Neural crest cell (in vitro differentiated cells): ENCODE measurements at places on chromosomes 4 and X. TPM values are rescaled to one million over a fixed set of nuclear protein-coding genes. Genes with fewer than 3 reads are reported as not detected.
A peak's percentile ranks its signal among the peaks of the same experiment; 100 is the strongest.

The COL25A1 gene
- total RNA-seq, result 39.3 and 39.6 TPM in 2 replicates

The MAD2L1 gene
- total RNA-seq, result 90.2 and 94.5 TPM in 2 replicates

GRCh38 chrX:69027181-69028005 is 137.9 kb downstream of the PJA1 start:
- no peak for DNase-seq

DNA sequence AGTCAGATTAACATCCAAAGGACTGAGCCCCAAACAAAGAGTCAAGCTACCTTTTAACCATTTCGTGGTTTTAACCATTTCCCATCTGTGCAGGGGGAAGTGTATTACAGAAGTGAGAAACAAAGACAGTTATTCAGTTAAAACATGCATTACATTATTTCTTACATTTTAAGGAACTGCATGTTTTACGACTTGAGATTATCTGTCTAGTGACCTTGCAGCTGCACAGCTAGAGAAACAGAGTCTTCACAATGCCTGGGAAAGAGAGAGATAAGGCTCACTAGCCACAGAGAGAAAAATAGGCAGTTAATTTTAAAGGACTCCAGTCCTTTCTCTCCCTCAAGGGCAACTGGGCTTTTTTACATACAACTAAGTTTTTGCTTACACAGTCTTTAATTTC is 48.7 kb upstream of the KLHL4 start:
- no peak for DNase-seq

GRCh38 chrX:34299451-34299967 is 167.4 kb upstream of the FAM47A start:
- no peak for DNase-seq

DNA sequence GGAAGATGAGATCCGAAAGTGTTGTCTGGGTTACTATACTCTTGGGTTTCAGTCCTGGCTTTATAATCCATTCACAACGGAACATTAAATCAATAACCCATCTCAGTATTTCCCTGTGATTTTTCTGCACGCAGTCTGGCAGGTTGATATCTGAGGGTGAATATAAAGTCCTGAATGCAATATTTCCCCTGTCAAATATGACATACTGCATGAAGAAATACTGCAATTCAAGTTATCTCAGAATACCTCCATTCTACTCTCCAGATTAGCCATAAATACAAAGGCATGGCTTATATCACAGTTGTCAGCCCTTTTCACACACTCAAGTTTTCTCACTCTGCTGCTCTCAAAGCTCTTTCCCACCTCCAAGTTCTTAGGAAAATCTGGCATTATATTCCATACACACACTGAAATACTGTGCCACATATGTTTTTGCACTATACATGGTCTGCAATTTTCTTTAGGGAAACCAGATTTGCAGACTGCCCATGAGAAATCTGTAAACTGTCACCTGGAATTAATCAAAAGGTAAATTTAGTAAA is 64.7 kb downstream of the WDFY3 start:
- DNase-seq, result no peak

GRCh38 chrX:109626637-109627036 is 1.7 kb upstream of the KCNE5 start:
- DNase-seq, result no peak

GRCh38 chr4:17447675-17448298 is 64.1 kb downstream of the QDPR start:
- peak; percentile 58 for DNase-seq

DNA sequence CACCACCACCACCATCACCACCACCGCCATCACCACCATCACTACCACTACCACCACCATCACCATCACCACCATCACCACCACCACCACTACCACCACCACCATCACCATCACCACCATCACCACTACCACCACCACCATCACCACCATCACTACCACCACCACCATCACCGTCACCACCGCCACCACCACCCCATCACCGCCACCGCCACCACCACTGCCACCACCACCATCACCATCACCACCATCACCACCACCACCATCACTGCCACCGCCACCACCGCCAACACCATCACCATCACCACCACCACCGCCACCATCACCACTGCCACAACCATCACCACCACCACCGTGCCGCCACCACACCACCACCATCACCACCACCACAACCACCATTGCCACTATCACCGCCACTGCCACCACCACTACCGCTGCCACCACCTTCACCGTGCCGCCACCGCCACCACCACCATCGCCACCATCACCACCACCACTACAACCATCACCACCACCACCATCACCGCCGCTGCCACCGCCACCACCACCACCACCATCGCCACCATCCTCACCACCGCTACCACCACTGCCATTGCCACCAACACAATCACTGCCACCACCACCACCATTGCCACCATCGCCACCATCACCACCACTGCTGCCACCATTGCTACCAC is 1511.3 kb upstream of the AGA start:
- DNase-seq, result no peak

GRCh38 chr4:181690498-181690897 is 552.7 kb upstream of the TENM3 start:
- DNase-seq, result no peak

The HOPX gene
- total RNA-seq, result not detected in 2 replicates

GRCh38 chr4:95758001-95758400 is 81.9 kb upstream of the PDHA2 start:
- DNase-seq, result no peak

The MBNL3 gene
- total RNA-seq, result 21.0 and 21.8 TPM in 2 replicates

DNA sequence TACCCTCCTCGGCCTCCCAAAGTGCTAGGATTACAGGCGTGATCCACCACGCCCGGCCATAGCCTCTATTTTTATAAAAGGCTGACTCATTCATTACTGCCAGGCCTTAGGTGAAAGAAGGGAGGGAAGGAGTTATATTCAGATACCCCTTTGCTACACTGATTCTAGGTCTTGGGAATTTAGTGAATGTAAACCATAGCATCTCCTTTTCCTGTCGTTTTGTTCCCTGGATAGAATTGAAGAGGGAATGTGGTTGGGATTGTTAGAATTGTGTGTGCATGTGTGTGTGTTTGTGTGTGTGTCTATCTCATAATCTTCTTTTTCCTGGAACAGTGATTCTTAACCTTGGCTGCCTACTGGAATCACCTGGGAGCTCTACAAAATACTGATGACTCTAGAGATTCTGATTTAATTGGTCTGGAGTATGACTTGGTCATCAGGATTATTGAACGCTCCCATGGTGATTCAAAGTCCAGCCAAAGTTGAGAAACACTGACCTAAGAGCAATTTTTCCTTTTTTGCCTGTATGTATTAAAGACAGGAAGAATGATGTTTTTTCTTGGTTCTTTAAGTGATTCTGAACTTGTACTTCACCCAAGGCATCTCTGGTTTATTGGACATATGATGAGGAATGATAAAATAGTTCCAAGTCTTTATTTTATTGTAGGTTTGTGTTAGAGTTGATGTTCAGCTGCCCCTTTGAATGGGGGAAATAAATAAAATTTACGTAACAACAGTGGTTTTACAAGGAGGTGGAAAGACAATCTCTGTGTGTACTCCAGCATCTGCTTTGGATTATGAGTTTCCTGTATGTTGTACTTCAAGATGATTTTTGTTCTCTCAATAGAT is 37.0 kb downstream of the NAP1L5 start:
- no peak for DNase-seq

DNA sequence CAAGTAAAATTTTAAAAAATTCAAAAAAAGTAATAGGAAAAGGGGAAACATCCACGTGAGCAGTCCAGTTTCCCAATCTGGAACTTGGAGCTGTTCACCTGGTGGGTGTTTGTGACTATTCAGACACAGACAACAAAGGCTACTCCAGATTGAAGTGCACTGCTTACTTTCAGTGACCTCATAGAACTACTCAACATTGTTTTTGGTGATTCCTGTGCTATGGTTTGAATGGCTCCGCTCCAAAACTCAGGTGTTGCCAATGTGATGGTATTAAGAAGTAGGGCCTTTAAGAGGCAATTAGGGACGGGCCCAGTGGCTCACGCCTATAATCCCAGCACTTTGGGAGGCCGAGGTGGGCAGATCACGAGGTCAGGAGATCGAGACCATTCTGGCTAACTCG is 22.1 kb downstream of the SH3RF1 start:
- DNase-seq, result no peak

The SLBP gene
- total RNA-seq, result 60.2 and 64.8 TPM in 2 replicates

The SFRP2 gene
- 197 and 203 TPM in 2 replicates for total RNA-seq

- no peak for DNase-seq
These were observed 50.0 kb downstream of the KDM6A start for GRCh38 chrX:44922980-44923379.

The PTTG2 gene
- total RNA-seq, result not detected in 2 replicates

DNA sequence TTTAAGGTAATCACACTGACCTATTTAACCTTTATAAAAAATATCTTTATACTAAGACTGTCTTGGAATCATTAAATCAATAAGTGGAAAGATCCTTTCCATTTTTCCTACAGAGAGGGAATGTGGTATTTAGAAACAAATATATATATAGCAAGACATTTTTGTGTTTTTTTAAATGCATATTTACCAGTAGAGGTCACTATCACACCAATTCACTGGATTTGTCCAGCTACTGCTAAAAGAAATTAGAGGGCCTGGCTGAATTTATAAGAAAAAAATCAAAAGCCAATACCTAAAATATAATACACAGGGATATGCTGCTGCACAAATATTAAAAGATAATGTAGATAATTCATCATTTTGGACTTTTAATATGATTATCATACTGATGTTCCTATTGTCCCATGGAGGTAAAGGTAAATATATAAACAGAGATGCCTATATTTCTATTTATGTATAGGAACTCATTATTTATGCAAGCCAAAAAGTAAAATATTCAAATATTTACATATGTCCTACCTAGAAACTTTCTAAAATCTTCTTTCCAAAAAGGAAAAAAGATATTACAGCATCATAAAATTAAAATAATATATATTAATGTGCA is 69.5 kb downstream of the PDE5A start:
- DNase-seq, result no peak

The KIF4A gene
- 57.8 and 58.5 TPM in 2 replicates for total RNA-seq

- DNase-seq, result no peak
These were observed 95.8 kb downstream of the GEMIN8 start for GRCh38 chrX:13933851-13934250.

GRCh38 chr4:76275486-76276124 is 24.1 kb downstream of the FAM47E start:
- no peak for DNase-seq

The GLRA3 gene
- total RNA-seq, result not detected in 2 replicates

- peak; percentile 44 for DNase-seq
These were observed 4.8 kb downstream of the FLNA start for GRCh38 chrX:154369449-154370299.

DNA sequence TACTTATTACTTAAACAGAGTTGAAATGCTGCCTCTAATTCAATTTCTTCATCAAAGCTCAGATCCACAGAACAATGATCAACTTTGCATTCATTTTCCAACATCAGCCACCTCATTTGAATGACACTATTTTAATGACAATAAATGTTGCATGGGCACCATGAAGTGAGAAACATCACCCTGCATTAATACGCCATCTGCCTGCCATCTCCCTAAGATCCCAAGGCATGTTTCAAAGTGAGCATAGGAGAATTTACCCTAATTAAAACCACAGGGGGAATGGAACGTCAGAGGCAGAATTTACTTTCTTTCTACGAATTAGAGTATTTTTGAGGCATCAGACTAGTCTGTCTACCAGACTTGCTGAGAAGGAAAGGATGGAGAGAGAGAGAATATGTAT is 32.7 kb downstream of the NEXMIF start:
- DNase-seq, result no peak

- no peak for DNase-seq
These were observed 102.4 kb downstream of the SLIT2 start for GRCh38 chr4:20354120-20354519.

The SOWAHD gene
- total RNA-seq, result 0.32 and 0.40 TPM in 2 replicates

GRCh38 chr4:56218230-56218895 is 168.9 kb downstream of the AASDH start:
- no peak for DNase-seq

DNA sequence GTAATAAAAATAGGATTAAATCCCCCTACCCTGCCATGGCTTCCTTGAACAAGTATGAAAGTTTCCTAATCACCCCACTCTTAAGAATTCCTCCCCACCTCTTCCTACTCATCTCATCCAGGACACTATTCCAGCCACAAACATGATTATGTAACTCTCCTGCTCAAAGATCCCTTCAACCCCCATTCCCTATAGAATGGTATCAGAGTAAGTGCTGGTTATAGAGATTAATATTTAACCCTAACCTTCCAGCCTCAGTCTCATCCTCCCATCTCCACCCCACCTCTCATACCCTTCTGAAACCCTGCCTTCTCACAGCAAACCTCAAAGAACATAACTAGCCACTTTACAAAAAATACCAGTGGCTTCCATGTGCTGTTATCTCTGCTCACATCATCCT is 155.1 kb downstream of the PPP3CA start:
- no peak for DNase-seq

DNA sequence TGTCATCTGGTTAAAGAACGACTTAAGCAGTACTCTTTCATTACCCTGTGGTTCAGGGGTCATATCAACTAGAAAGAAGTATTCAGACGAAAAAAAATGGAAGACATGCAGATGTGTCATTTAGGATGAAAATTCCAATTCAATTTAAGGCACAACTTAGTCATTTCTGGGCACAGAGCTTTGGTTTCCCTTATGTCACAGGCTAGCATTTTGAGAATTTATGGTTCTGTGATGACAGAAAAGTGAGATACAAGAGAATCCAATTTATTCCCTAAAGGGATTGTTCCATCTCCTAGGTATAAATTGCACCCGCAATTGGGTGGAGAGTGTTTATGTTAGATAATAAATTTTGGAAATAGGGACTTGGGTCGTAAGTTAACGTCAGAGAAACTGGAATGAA is 306.6 kb downstream of the STK32B start:
- no peak for DNase-seq

GRCh38 chr4:72701987-72702819 is 133.2 kb upstream of the ADAMTS3 start:
- DNase-seq, result peak; percentile 14

- no peak for DNase-seq
These were observed 1.6 kb downstream of the BANK1 start for GRCh38 chr4:101792056-101792590.

DNA sequence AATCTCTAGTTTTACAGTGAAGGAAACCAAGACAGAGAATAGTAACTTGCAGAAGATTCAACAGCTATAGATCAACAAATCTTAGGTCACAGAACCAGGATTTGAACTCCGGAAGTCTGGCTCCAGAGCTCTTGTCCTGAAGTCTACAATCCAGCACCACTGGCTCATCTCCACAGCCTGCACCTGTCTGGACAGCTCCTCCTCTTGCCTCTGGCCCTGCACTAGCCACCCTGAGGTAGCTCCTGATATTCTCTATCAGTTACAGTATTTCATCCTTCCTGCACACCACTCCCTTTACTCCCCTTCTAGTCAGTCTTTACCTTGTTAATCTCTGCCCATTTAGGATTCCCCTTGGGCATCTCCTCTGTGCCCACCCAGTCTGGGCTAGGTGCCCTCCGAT is 58.1 kb upstream of the LNX1 start:
- DNase-seq, result no peak

DNA sequence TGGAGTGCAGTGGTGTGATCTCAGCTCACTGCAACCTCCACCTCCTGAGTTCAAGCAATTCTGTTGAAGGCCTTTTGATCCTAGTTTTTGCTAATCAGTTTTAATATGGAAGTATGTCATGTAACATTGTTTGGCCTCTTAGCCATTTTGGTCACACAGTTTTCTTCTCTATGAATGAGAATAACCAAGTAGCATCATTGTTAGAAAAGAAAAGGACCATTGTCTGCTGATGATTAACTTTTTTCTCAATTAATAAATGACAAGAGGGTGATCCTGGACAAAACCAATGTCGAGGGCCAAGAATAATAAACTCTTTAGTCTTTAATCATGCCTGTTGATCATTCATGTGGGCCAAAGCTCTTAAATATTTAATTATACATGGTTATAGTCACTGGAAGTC is 289.3 kb upstream of the MAGEB2 start:
- no peak for DNase-seq

- no peak for DNase-seq
These were observed 501.0 kb downstream of the IDS start for GRCh38 chrX:149003863-149004660.
